CD4-positive, alpha-beta memory T cell (primary cell): ENCODE measurements at places on chromosomes 2 and 18.
A peak's percentile ranks its signal among the peaks of the same experiment; 100 is the strongest.

DNA sequence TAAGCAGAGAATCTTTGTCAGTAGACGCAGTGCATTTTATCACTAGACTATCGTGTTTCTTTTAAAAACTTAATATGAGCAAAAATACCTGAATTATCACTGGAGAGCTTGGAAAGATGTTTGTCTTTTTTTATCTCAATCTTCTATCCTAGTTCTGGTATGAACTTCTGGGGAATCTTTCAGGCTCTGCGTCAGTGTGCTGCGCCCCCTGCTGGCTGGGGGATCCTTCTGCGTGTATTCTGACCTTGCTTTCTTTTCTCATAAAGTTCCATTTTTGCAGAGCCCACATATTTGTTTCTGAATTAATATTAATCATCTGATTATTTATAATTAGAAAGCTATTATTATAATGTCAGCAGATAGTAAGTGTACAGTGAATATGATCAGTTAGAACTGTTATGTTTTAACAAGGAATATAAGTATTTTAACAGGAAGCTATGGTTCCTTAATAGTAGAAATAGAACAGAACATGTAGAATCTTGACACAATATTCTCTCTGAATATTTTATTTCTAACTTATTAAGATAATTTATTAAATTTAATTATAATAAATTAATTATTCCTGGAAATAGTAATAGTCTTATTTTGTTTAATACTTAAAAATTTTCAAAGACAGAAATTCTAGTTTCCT is 945.0 kb upstream of the CRIM1 start:
- DNase-seq = peak; percentile 15

- DNase-seq = no peak
Observed at GRCh38 chr2:159708066-159708760, 4.1 kb upstream of the MARCHF7 start.

DNA sequence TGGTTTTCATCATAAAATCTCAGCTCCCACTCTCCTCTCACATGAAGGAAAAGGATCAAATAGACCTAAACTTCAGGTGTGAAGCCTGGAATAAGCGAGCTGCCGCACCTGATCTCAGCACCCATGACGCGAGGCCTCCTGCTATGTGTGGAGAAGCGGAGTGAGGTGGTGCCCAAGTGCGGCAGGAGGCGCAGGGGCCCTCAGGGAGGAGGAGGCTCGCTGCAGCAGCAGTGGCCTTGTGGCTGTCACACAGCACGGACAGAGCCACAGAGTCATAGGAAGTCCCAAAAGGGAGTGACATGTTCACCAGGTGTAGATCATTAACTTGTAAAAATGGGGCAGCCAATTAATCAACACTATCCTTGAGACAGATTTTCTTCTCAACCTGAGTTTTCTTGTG is 9.1 kb downstream of the SCLY start:
- DNase-seq = no peak

DNA sequence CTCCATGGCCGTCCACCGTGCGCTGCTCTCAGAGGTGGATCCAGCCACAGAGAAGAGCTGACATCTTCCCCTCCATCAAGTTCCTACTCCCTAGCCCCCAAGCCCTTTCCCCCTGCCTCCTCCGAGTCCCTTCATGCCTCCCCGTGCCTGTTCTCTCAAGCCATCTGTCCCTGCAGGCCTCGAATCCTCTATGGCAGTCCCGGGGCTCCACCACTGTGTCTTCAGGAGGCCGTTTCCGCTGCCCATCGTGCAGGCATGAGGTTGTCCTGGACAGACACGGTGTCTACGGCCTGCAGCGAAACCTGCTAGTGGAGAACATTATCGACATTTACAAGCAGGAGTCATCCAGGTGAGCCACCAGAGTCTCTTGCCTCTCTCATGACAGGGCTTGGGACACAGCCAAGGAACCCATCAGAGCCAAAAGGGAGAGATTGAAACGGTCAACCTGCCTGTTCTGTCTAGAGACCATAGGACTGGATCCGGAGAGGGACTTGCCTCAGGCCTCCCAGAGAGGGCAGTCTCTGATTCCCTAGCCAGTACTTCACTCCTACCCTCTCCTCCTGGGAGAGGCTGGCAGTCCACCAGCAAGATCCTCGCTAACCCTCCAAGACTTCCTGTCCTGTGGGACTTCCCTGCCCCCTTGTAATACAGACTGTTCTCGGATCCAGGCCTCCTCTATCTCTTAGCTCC is 9.7 kb downstream of the UCN start:
- no peak for DNase-seq

- DNase-seq = no peak
Observed at GRCh38 chr2:206918263-206918662, 21.1 kb upstream of the CPO start.

- no peak for DNase-seq
Observed at GRCh38 chr18:476251-476664, 24.2 kb downstream of the COLEC12 start.

DNA sequence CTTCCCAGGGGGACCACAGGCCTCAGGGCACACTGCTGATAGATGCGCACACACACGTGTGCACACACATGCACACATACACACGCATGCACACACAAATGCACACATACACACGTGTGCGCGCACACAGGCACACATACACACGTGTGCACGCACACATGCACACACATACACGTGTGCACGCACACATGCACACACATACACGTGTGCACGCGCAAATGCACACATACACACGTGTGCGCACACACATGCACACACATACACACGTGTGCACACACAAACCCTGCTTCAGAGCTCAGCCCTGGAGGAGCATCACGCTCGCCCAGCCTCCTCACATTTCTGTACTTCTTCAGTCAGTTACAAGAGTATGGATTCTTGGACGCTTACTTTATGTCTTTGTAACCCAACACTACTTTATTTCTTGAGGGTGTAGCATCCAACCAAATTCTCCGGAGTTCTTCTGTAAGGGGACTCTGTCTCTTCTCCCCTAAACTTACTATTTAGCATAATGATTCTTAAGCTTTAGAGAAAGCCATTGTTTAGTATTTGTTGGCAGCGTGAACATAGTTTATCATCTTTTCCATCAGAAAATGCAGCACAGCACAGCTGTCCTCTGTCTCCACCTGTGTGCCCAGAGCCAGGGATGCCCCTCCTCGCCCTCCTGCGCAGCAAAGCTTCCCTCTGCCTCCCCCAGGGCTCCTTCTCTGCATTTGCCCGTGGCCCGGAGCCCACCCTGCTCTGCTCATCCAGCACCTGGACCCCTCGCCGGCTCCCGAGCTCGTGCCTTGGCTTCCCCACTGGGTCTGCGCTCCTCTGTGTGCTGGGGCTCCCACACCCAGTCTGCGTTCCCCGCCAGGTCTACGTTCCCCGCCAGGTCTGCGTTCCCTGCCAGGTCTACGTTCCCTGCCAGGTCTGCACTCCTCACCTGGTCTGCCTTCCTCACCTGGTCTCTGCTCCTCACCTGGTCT is 74.4 kb upstream of the CTDP1 start:
- no peak for DNase-seq

- no peak for DNase-seq
Observed at GRCh38 chr2:195055996-195056395, 601.0 kb upstream of the SLC39A10 start.

- DNase-seq = no peak
Observed at GRCh38 chr18:34965108-34965507, 76.1 kb upstream of the MAPRE2 start.

DNA sequence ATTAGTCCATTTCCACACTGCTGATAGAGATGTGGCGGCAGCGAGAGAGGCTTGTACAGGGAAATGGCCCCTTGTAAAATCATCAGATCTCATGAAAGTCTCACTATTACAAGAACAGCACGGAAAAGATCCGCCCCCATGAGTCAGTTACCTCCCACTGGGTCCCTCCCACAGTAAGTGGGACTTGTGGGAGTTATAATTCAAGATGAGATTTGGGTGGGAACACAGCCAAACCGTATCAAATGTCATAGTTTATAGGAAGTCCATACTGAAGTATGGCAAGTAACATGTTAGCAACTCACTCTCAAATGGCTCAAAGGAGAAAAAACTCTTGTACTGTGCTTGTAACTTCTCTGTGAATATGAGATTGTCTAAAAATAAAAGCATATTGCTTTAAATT is 56.1 kb downstream of the FARP2 start:
- no peak for DNase-seq

GRCh38 chr2:219844401-219845091 is 217.1 kb downstream of the SLC4A3 start:
- DNase-seq = no peak

DNA sequence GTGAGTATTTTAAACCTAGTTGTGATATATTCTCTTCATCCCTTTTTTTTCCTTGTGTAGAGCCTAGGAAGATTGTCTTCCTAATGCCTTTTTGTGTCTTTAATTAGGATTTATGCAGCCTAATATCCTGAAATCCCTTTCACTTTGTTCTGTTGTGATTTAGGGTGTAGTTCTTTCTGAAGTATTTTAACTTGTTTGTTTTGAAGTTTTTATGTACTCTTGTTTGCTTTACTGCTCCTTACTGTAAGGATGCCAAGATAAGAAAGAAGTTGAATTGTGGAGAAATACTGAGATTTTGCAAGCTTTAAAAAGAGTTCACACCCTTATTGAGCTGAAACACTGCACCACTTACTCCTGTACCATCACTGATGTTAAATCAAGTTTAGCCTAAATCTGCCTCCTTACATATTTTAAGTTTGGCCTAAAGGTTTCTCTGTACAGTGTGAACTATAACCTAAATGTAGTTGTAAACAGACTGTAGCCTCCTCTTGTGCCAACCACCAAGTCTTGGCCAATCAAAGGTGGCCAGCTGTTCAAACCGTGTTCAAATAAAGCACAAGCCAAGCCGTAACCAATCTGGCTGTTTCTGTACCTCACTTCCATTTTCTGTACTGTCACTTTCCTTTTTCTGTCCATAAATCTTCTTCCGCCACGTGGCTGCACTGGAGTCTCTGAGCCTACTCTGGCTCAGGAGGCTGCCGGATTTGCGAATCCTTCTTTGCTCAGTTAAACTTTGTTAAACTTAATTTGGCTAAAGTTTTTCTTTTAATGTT is 17.7 kb upstream of the ACOXL start:
- no peak for DNase-seq

GRCh38 chr2:70718241-70718640 is 49.8 kb downstream of the ADD2 start:
- DNase-seq = no peak

- DNase-seq = no peak
Observed at GRCh38 chr2:143398781-143399180, 269.6 kb downstream of the ARHGAP15 start.

DNA sequence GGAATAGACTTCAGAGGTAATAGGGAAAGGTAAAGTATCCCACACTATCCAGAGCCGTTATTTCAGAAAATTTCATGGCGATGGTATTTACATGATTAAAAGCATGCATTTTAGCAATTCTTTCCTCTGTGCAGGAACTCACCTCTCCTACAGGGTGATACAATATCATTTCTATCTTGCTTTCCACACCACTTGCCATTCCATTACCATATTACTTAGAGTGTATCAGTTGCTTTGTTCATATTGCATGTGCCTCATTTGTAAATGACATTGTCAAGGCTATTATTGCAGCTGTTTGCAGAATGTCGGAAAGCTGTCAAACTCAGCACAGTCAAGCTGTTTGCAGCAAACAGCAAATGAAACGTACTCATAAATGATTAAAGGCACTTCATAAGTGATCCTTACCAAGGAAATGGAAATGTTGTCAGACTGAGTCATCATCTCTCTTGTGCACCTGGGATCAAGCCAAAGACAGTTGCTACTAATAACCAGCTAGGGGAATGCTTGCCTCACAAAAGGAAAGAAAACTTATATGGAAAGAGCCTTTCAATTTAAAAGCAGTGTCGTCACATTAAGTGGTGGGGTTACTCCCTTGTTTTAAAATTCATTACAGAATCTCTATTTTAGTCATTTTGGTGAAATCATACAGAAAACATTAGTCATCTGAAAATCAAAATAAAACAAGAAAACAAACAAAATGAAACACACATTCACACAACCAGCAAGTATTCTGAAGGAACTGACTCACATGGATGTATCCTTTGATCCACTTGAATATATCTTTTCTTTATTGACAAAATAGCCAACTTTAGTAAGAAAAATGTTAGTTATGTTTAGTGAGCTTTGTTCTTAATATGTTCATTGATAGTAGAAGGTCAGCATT is 1064.1 kb upstream of the CNTNAP5 start:
- no peak for DNase-seq

GRCh38 chr2:162226836-162227235 is 16.4 kb downstream of the FAP start:
- no peak for DNase-seq

DNA sequence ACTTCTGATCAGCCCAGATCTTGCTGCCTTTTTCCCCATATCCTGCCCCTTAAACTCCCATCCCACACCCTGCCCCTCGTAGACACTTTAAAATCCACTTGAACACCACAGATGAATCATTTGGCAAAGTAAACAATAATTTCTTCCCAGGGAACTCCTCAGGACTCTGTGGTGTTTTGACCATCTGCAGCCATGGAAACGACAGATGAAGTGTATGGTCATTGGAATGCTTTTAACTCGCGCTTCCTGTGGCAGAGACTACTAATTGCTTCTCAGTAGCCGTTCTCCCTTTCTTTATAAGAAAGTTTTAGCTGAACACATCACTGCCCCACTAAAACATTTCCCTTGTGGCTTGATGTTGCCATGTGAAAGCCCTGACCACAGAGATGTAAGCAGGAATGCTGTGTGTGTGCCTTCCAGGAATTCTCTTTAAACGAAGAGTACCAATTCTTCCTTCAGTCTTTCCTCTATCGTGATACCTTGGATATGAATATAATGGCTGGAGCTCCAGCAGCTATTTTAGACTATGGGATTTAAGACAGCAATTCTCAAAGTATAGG is 92.7 kb upstream of the PARD3B start:
- DNase-seq = no peak
